Upper lobe of left lung (tissue), 6 donors: ENCODE measurements at places on chromosomes 12 and 14.
A peak's percentile ranks its signal among the peaks of the same experiment; 100 is the strongest.

GRCh38 chr12:113601656-113602263, 130.1 kb upstream of the LHX5 start:
- no peak for DNase-seq

- DNase-seq = no peak
Observed at GRCh38 chr12:95214466-95214865, 2.8 kb downstream of the FGD6 start.

- no peak for DNase-seq
Observed at GRCh38 chr12:5033883-5034282, 9.8 kb upstream of the KCNA5 start.

DNA sequence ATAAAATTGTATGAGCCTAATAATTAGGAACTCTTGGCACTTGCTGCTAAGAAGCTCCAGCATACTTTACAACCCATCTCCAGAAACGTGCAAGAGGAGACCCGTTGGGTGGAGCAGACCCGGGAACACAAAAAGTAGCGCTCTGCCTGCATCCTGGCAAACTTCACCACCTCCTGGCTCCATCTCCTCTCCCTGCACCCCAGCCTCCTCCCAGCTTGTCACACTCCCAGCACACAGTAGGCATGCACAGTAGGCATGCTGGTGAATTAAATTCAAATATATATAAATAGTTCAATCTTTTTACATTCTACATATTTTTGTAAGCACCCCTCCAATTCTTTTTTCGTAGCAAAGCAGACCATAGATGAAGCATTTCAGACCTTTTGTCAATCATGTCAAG, 1.2 kb downstream of the VSIG10 start:
- no peak for DNase-seq

DNA sequence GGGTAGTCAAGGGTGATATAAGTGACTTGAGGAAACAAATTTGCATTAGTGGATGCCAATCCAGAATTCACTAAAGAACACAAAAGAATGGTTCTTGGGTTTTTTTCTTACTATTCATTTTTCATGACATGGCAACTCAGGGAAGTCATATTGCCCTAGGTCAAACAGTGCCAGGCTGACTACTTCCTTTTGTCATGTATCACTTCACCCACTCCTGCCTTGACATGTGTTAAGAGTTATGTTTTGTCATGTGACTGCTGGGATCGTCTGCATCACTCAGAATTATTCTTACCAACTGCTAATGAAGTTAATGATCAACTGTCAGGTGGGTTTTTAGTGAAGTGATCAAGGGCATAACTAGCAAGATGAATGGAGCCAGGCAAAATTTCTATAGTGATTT, 74.2 kb downstream of the PRORP start:
- DNase-seq = no peak

DNA sequence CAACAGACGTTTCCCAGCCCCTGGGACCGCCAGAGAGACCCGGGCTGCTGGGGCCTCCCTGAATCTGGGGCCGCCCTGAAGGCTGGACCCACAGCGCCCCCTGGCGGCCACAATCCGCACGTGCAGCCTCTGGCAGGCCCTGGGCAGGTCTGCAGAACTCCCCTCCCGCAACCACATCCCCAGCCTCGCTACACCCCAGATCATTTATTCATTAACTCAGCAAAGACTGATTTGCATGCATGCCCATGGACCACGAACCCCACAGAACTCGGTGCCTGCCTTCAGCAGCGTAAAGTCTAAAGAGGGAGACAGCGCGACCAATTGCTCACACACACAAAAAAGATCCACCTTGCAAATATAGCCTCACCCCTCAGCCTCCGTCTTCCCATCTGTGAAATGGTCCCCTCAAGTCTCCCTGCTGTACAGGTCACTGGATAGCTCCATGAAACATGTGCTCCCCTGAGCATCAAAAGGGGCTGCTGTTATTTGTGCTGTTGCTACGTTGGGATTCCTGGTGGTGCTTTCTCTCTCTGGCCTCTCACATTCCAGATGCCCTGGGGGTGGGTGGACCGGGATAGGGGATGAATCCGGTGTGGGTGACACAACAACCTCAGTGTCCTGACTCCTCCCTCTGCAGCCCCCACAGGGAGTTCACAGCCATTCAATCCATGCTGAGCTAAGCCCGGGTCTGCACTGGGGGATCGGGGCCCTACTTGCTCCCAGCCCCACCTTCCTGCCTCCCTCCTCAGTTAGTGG, 96.4 kb downstream of the SCARB1 start:
- DNase-seq = peak; percentile 97

DNA sequence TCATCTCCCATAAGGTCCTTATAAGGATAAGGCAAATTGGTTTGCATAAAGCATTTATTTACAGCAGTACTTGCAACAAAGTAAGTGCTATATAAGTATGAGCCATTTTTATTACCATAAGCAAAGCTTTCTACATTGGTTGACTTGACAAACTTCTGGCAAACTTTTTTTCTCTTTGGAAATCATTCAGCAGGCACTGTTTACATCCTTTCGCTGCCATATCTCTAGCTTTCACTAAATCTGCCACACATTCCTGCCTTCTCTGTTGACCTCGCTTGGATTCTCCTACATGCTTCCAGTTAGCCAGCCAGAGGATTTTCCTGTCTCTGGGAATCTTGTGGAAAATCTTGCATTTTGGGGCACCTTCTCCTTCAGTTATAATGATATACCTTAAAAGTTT, 21.8 kb upstream of the HDAC7 start:
- DNase-seq = no peak

DNA sequence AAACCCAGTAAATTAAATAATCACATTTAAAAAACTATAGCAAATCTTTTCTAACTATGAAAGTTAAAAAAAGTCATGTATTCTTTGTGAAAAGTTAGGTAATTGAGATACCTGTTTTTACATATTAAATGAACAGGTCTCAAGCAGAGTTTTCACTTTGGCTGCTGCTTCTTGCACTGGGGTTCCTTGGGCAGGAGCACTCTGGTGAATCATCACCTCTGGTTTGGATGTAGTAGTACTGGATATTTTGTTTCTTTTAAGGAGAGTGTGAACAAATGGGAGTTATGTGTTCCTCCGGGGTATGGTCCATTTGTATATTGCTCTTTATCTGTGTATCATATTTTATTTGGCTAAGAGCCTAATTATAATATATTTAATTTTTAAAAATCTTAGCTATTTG, 82.7 kb downstream of the FUT8 start:
- DNase-seq = no peak

- DNase-seq = no peak
Observed at GRCh38 chr12:27497446-27497845, 26.6 kb upstream of the PPFIBP1 start.

DNA sequence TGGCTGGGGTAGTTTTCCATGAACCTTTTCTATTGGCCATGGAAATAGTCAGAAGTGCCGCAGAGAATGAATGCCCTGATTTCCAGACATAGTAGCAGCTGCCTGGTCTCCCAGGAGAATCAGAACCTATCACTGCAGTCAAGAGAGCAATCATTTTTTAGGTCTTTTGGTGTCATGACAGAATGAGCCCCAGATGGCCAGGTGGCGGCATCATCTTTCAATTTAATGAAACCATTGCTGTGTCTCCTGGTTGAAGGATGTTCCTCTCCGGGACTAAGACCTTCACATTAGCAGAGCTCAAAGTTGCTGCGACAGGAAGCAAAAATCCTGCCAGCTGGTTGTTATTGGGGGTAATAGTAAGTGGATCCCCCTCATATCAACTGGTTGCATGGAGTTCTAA, 18.8 kb downstream of the TNFAIP2 start:
- no peak for DNase-seq

GRCh38 chr12:52527121-52527800, 7.1 kb upstream of the KRT5 start:
- DNase-seq = no peak

GRCh38 chr12:132429946-132430643, 59.9 kb upstream of the FBRSL1 start:
- peak; percentile 90 for DNase-seq

DNA sequence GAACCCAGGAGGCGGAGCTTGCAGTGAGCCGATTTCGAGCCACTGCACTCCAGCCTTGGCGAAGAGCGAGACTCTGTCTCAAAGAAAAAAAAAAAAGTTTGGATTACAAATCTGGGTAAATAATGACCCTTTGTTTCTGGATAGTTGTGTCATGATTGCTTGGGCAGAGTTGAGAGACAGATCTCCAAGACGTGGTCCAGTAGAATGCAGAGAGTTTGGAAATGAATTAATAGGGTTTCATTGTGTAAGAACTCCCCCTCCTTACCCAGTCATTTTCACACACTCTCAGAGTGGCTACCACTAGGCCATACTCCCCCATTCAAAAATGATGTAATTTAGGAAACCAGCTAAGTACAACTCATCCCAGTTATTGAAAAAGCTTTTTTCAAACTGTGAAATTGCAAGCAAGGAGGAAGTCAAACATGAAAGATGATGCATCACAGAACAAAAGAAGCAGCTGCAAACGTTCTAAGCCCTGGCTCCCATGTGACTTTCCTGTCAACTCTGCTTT, 1331.9 kb downstream of the AACS start:
- DNase-seq = no peak

GRCh38 chr12:70648831-70649230, 11.6 kb upstream of the PTPRB start:
- no peak for DNase-seq

DNA sequence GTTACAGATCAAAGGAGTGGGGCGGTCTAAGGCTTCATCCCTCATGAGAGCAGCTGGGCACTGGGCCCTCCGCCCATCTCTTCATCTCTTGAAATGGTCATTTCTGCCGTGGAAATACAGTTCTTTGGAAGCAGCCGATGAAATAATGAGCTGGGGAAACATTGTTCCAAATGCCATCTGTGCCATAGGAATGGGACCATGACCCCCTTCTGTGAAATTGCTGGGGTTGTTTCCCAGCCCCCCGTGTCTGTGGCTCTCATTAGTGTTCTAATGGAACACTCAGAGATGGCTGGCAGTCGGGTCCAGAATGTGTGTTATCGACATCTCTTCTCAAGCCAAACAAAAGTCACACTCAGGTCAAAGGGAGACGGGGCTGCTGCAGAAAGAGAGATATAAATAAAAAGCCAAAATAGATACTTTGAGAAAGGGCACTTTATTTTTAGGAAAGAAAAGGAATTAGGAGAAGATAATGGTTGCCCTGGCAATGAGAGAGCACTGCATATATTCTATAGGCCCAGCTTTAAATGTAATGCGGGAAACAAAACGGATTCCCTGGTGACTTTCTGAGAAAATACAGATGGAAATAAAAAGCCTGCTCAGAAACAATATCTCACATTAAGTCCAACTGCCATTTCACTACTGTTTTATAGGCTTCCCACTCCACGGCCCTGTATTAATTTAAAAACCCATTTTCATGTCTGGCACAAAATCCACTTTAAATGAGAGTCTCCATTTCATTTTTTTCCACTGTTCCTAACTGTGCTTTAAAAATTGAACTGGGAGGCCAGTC, 107.1 kb downstream of the TTC8 start:
- DNase-seq = no peak

DNA sequence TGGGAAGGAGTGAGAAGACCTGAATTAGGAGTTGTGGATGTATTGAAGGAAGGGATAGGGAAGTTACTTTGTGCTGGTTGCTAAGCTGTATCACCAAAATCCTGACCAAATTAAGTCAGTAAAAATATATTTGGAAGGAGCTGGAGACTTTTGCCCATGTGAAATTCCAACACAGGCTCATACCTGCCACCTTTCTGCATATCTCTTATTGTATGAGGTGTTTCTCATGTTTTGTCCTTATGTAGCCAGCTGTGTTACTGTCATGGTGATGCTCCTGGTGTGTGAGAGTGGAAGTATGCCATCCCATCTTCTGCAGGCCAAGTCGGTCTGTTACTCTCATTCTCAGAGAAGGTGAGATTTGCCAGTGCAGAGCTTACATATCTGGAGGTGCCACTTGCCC, 29.4 kb upstream of the RNU6-8 start:
- no peak for DNase-seq

DNA sequence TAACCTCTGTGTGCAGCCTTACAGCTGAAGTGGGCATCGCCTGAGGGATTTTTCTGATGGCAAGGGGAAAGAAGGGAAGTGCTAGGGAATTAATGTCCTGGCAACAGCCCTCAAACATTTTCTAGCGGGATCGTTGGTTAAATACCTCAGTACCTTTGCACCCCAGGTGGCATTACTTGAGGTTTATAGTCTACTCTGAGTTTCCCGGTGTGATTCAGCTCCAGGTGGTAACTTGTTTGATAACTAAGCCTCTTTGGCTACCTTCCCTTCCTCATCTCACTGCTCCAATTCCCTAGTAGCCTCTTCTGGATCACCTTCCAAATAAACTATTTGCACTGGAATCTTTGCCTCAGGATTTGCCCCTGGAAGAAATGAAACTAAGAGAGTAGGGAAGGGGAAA, 237.0 kb upstream of the SSTR1 start:
- no peak for DNase-seq

GRCh38 chr14:103880348-103881267, 33.2 kb upstream of the PPP1R13B start:
- peak; percentile 79 for DNase-seq

GRCh38 chr12:82675246-82675645, 11.5 kb upstream of the TMTC2 start:
- no peak for DNase-seq

DNA sequence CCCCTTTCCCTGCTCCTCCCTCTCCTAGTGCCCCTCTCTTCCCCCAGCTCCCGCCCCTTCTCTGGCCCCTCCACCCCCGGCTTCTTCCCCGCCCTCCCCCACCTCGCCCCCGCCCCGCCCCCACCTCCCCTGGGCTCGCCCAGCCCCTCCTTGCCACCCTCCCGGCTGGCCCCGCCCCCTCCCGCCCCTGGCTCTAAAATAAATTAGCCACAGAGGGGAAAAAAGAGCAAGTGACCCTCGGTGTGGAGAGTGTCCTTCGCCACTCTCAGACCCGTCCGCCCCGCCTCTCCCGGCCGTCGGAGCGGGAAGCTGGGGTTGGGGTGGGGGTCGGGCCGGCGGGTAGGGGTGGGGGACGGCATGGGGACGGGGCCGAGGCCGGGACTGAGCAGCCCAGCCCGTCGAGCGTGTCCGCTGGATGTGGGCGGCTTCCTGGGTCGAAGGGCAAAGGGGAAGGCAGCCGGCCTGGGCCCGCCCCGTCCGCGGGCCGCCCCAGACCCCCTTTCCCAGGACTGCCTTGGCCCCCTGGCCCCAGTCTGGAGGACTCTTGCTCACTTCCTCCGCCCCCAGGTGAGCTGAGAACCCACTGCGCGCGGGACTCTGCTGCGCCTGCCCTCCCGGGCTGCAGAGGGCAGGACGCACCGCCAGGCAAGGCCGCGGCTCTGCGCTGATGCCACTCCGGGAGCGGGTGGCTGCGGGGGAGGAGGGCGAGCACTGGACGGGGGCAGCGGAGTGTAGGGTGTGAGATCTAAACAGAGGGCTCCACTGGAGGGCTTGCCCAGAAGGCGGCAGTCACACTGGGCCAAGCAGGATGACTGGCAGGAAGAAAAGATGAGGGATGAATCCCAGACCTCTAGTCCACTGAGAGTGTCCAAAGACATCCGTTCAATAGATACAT, 570 bp upstream of the FIGNL2 start:
- peak; percentile 78 for DNase-seq
